ENCODE measurements at places on chromosomes 1 and 21.

GRCh38 chr1:225440380-225441221 lies 12.8 kb upstream of the LBR start:
- no peak for DNase-seq

- DNase-seq = no peak
Measured at GRCh38 chr1:42982641-42983040, 24.0 kb upstream of the SLC2A1 start.

- DNase-seq = no peak
Measured at GRCh38 chr1:115649964-115650363, 8.2 kb downstream of the VANGL1 start.

DNA sequence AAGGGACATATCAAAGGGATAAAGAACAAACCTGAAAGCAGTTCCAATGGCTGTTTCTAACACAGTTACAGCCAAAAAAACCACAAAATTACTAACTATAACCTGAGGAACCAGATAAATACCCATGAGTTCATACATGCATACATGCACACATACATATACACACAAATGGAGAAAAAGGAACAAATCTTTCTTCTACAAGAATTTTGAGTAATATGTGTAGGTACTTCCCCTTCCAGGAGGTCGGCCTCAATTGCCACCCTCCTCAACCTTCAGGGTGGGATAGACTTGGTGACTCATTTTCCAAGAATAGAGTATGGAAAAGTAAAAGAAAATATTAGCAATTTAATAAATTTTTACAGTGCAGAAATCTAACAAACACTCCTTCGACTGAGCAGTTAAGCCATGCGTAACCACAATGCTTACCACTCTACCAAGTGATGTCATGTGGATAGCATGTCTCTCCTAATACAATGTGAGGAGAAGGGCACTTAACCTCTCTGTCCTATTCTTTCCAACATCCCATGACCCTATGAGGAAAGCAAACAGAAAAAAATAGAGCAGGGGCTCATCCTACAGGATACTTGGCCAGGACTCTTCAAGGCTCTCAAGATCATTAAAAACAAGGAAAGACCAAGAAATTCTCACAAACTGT lies 243.0 kb upstream of the RUNX1 start:
- DNase-seq = no peak

GRCh38 chr21:44006017-44006619 lies 6.0 kb upstream of the TRAPPC10 start:
- DNase-seq = no peak

DNA sequence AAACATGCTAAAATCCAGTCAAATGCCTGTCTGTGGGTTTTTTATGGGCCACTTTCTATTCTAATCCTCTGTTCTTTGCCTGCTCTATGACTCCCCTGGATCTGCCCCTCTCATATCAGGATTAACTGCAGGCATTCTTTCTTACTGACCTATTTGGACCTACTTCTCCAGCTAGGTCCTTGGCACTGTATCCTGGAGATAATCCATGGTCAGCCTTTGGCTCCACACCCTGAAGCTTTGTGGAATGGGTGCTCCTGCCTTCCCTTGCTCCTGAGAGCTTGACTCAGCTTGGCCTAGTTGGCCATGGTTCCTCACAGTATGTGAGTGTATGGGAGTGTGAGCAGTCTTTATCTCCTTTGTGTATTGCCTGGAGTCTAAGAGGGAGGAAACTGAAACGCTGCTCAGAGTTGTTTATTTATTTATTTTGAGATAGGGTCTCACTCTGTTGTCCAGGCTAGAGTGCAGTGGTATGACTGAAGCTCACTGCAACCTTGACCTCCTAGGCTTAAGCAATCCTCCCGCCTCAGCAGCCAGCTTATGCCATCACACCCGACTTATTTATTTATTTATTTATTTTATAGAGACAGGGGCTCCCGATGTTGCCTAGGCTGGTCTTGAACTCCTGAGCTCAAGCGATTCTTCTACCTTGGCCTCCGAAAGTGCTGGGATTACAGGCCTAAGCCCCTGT lies 28.7 kb upstream of the CDC14A start:
- DNase-seq = no peak

GRCh38 chr1:183105449-183105848 lies 80.6 kb upstream of the LAMC2 start:
- DNase-seq = no peak

GRCh38 chr1:77833521-77834100 lies 54.2 kb downstream of the MIGA1 start:
- DNase-seq = no peak

DNA sequence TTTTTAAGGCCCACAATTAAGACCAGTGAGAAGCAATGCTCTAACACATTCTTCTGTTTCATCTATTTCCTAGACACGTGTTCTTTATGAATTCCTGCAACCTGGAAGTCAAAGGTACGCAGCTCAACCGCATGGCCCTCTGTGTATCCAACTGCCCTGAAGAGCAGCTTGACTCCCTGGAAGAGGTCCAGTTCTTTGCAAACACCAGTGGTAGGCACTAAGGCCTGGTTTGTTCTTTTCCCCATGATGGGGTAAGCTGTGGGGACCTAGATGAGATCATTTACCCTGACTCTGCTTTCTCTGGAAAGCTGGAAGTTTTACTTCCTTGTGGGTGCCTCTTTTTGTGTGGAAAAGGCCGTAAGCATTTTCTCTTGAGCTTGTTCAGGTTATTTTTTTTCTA lies 7.3 kb downstream of the SLC44A3 start:
- DNase-seq = no peak

DNA sequence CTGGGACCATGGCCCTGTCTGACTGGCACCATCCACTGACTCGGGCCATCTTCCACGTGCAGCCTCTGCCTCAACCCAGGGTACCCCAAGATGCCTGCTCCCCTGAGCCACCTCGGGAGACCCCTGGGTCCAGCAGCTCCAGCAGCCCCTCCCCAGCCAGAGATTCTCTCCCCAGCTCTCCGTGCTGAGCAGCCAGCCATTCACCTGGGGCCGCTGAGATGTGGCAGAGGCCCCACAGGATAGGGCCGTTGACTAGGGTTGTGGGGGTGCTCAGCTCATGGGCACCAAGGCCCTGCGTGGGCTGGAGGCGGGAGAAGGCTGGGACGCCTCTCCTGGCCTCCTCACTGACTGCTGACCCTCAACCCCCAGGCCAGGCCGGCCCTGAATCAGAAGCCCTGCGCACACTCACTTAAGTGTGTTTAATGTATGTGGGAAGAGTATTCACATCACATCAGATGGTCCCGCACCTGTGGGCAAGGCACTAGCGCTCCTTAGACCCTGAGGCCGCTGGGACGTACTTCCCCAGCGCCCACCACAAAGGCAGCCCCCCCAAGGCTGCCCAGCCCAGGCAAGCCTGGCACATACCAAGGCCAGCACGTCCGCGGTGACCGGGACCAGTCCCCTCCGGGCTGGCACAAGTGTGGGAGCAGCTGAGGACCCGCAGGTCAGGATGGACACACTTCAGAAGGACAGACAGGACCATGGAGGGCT lies 27.8 kb downstream of the SLC19A1 start:
- no peak for DNase-seq

DNA sequence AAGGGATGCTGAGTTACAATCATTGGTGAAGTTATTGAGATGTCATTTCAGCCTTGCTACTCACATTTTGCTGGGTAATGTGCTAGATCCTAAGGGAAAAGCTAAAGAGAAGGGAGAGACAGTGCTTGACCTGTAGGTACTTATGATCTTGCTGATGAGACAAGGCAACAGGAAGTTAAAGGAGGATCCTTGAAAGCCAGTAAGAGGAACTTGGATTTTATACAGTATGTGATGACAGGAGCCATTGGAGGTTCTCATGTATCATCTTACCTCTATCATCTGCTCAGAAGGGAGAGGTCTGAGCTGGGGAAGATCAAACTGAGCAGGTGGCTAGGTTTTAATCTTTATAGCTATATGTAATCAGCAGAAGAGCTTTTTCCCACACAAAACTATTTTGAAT lies 6.3 kb downstream of the APOBEC4 start:
- DNase-seq = no peak

DNA sequence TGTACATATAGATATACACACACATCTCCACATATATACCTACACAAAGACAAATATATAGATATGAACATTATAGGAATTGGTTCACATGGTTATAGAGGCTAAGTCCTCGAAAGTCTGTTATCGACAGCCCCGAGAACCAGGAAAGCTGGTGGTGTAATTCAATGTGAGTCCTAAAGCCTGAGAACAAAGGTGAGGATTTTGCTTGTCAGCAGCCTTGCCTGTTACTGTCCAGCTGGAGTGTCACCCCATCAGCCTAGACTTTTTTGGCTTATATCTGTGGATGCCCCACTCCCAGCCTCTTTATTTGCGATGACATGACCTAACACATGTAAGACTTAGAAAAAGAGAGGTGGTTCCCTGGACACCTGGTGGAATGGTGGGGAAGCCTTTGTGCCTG lies 97.0 kb downstream of the GIPC2 start:
- no peak for DNase-seq

GRCh38 chr1:94942171-94943128 lies 15.5 kb upstream of the CNN3 start:
- no peak for DNase-seq

DNA sequence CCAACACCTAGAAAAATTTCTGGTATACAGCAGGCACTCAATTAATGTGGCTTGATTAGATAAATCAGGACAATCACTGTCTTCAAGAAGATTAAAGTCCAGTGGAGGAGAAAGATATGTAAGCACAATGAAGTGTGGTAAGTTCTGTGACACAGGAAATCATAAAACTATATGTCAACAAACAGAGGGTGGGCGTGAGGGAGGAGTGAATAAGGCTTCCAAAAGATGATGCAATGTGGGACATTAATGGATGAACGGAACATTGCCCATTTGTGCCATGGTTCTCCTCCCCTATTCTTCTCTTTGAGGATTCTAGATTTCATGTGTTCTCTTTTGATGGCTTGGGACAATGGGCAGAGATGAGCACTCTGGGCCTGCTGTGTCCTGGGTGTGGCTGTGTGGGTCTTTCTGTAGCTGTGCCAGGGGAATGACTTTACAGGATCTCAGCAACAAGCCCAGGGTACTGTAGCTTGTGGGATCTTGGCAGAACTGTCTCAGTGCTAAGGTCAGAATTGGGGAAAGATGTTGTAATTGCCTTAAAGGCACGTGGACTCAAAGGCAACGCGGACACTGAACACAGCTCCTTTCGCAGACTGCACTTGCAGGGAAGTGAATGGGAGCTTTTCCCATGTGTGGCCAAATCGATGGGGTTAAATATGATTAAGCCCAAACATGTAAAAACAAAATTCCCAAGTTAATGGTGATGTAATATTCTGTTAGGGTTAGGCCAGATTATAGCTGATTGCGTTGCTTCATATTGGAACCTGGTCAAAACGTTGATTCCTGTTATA lies 366.9 kb downstream of the TGFB2 start:
- DNase-seq = no peak

GRCh38 chr1:68590473-68590872 lies 93.6 kb upstream of the DEPDC1 start:
- DNase-seq = no peak

DNA sequence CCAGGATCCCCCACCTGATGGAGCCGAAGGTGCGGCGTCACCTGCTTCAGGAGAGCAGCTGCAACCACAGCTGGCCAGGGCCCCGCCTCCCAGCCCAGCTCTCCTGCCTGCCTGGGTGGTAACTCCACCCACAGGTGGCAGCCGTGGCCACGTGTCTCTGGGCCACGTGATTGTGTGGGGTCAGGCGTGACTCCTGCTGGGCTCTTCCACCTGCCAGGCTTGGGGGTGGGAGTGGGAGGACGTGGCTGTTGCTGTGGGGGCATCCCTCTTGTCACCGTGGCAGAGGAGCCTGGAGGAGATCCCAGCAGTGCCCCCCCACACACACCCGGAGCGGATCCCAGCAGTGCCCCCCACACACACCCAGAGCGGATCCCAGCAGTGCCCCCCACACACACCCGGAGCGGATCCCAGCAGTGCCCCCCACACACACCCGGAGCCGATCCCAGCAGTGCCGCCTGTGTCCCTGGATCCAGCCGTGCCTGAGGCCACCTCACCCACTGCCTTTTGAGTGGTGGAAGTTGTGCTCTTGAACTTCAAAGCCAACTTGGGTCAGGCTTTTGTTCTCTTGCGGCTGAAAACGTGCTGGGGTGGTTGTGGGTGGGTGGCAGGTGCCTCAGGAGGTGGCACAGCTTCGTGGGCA lies 32.2 kb downstream of the POFUT2 start:
- no peak for DNase-seq

All from activated CD4-positive, alpha-beta T cell treated with anti-CD3 and anti-CD28 coated beads, Interleukin-2, amount 50 U/mL, for 48 hours (primary cell).